ENCODE measurements at places on chromosomes 2 and 18.

DNA sequence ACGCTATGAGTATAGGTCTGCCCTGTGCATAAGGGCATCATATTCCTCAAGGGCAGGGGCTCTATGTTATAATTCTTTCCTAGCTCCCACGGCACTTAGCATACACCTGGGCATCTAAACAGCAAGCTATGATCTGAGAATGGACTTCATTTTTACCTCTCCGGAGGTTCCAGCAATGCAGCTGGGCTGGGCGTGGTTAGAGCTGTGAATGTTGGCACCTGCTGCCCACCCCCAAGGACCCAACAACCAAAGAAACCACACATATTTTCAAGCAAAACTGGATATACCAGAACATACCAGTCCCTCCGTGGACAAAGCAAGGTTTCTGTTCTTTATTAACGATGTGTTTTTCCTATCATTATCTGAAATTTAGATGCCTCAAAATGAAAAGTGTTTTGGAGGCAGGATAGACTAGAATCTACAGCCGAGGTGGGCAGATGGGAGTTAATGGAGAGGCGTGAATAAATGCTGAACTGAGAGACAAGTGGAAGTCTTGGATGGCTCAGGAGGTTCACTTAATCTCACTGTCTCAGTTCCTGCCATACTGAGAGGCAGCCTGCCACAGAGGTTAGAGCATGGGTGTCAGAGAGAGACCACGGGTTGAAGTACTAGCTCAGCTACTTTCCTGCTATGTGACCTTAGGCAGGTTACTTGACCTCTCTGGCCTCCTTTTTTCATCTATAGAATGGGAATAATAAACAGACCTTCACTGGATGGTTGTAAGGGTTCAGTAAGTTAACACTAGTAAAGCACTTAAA, 186.6 kb upstream of the SMAD2 start:
- no peak for DNase-seq

DNA sequence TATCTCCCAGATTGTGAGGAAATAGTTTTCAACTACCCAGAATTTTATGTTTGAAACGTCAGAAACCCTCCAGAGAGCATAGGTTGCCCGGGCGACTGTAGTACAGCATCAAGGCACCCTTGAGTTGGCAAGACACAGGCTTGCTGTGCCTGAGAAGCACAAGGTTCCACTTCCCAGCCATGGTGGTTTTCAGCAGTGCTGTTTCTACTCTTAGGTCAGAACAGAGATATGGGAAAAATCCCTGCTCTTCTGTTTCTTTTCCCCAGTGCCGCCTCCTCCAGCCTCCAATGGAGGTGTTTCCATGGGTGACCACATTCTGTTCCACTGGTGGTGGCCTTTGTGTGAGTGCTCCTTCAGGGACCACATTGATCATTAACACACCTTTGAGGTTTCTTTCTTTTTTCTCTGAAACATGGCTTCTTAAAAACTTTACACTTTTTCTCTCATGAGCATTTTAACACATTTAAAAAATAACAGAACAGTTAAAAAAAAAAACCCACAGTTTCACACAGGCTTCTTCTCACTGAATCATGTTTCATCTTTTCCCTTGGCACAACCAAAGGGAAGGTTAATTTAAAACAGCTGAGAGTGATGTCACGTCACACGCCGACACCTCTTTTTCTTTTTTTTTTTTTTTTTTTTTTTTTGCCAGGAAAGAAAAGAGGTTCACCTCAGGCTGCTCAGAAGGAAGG, 229.3 kb upstream of the HDAC4 start:
- DNase-seq = no peak

DNA sequence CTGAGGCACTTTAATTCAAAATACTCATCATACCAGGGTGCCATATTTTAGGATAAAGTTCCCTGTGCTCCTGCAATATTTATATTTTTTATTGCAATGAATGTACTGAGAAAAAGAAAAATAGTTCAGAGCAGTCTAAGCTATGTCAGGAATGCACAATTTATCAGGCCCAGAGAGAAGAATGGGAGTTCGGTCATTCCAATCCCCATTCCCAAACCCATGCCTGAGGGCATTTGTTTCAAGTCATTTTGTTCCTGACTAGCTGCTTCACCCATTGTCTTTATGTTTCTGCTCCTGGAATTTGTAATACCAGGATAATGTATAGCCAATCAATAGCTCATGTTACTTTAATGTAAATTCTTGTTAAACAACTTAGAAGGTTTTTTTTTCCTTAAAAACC, 24.4 kb upstream of the FTCDNL1 start:
- DNase-seq = no peak

DNA sequence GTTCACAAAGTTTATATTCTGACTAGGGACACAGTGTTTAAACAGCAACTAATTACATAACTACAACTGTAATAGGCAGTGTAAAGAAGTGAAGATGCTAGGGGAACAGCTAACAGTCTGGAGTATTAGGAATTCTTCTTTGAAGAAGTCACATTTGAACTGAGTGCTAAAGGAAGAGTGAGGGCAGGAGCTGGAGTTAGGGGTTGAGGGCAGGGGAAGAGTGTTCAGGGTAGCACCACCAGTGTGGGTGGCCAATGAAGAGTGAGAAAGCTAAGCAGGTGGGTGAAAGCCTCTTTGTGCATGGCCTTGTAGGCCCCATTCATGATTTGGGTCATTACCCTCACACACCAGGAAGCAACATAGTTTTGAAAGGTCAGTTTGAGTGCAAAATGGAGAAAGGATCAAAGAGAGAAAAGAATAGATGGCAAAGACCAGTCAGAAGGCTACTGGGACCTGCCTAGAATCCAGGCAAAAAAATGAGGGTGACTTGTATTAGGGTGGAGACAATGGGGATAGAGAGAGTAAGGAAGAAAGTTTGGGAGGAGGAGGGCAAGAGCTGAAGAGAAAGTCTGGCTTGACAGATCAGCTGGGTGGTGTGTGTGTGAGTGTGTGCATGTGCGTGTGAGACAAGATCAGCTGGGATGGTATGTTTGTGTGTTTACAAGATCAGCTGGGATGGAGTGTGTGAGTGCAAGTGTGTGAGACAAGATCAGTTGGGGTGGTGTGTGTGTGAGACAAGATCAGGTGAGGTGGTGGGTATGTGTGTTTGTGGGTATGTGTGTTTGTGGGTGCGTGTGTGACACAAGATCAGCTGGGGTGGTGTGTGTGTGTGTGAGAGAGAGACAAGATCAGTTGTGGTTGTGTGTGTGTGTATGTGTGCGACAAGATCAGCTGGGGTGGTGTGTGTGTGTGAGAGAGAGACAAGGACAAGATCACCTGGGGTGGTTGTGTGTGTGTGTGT, 43.6 kb upstream of the AGPS start:
- DNase-seq = peak; percentile 16

DNA sequence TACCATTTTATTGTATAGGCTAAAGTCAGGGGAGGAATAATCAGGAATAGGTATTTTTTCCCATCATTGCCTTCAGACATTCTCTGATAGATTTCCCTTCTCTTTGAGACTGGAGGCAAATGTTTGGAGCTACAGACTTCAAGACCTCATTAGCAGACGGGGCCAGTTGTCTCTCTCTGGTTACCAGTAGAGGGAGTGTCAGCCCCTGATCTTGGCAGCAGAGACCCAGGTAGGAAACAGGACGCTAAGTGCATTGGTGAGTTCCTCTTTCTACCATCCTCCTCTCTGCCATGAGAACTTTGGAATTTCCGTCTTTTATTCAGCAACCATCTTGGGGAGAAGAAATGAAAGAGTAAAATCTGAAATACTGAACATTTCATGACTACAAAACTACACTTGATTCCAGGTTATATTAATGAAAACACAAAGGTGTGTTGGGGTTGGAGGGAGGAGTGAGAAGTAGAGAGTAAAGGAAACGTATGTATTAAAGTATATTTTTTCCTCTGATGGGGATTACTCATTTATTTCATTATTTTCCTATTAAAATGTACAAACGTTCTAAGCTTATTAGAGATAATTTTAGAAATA, 186.2 kb upstream of the GCFC2 start:
- DNase-seq = peak; percentile 40

DNA sequence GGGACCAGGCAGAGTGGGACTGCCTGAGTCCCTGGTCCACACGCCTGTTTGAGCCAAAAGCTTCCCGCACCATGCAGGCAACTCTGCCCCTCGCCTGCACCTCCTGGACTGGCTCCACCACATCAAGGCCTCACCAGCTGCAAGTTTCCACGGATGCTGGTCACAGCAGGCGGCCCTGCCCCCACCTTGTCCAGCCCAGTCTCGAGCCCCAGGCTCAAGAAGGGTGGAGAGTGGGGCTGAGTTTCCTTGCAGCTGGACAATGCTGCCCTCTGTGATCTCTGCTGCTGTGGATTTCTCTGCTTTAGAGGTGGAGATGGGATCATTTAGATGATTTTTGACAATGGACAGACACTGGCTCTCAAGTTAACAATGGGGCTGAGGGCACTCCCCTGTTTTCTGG, 74.9 kb downstream of the MTCL1 start:
- no peak for DNase-seq

GRCh38 chr2:152304836-152305235, 30.1 kb upstream of the FMNL2 start:
- no peak for DNase-seq
